NCI-H1092 (cell line): ENCODE measurements at places on chromosomes 4 and X.

DNA sequence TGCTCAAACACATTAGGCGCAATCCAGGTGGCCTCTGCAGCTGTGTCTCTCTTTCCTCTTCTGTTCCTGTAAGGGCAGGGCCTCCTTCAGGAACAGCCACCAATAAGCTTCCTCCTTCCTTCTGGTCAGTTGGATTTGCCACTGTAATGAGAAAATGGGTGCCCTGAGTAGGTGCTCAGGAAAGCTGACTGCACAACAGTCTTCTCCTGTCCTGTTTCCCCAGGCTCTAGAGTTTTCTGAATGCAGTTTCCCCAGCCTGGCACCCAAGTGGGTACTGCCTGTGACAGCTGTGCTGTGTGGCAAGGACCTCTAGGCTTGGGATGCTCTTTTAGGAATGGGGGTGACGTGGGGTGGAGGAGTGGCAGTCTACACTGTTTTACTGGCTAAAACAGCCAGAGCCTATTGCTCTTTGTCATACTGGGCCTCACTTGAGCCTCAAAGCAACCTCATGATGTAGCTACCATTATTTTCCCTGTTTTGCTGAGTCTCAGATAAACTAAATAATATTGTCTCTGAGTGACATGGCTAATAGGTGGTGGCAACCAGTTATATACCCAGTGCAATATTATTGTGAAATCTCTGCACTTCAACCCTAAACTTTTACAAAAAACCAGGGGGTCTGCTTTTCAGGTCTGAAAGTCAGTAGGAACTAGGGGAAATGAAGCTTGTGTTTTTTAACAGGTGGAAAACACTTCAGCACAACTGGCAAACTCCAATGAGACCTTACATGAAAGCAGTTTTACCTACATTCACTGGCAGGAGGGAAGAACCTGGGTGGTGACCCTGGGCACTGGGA is 1.2 kb downstream of the CXCL2 start:
- DNase-seq = no peak

GRCh38 chr4:112279882-112280315 is 5.8 kb downstream of the TIFA start:
- DNase-seq = no peak

DNA sequence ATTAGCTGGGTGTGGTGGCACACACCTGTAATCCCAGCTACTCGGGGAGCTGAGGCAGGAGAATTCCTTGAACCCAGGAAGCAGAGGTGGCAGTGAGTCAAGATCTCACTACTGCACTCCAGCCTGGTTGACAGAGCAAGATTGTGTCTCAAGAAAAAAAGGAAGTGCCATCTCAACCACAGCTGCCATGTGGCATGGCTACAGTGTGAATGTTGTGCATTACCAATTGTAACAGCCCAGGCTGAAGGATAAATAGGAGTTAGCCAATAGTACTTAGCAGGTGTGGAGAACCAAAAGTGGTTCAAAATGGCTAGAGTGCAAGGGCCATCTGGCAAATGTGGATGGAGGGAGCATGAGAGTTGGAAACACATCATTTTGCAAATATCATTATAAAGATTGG is 28.9 kb downstream of the SLC25A5 start:
- DNase-seq = no peak

GRCh38 chr4:44425614-44426208 is 22.9 kb downstream of the KCTD8 start:
- peak; percentile 23 for DNase-seq
